ENCODE measurements at places on chromosomes 6 and 20.
A peak's percentile ranks its signal among the peaks of the same experiment; 100 is the strongest.

DNA sequence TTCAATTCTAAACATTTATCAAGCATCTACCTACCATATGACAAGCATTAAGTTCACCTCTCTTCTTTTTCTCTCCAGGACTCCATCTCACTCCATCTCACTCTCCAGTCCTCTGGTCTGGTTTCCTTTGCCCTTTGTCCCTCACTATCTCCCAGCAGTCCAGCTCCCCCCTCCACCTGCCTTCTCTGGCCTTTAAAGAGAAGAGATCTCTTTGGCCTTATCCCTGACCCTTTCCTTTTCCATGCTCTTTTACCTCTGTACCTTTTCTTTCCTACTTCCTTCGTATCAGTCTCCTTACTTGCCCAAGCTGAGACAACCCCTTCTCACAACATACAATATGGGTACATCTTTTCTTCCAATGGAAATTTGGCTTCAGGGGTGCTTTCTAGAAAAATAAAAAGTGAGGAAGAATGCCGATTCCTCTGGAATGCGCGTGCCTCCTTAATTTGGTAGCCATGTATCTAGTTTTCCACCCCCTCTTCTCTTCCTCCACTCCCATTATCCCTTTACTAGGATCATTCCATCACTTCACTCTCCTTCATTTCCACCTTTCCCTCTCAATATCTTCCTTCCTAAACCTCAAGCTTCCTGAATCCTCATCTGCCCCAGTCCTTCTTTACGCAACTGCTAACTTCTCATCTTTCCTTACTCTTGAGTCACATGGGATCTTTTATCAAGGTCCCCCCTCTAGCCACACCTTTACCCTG, 745 bp upstream of the AGPAT1 start:
- no peak for DNase-seq

DNA sequence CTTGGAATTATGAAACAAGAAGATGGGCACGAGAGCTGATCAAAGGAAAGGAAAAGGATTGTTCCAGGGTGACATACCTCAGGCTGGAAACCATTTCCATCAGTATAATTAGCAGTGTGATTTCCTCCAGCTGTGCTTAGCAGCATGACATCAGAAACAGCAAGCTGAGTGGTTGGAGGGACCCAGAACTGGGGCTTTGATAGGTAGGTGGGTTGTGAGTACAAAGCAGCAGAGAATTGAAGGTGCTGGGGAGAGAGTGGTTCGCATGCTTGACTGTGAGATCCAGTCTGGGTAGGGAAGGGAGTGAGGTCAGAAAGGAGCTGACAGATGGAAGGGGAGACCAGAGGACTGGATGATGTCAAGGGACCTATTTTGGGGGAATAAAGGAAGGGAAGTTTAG, 90.4 kb downstream of the CD164 start:
- DNase-seq: no peak

DNA sequence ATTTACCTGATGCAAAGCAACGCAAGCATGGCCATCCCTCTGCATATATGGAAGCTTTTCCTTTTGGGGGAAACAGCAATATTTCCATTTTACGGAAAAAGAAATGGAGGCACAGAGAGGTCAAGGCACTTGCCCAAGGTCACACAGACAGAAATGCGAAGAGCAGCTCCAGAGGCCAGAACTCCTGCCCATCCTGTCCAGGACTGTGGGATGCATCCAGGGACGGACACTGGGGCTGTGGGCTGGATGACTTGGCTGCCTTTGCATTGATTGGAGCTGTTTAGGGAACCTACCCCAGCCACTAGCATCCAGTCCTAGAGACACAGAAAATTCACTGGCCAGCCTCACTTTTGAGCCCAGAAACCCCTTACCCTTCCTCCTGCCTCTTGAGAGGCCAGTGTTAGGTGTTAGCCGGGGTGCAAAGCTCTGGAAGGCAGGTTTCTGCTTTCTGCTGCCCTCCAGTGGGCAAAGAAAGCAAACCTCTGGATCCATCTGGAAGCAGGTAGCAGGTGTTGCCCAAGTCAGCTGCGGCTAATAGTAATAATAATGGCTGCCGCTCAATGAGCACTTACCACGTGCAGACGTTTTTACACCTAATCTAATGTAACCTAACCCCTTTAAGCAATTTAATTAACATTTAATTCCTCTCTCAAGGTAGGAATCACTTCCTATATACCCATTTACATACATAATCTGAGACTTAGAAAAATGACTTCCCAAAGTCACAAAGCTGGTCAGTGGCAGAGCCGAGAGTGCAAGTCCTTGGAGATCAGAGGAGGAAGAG, 31.7 kb upstream of the CCN5 start:
- DNase-seq: no peak

DNA sequence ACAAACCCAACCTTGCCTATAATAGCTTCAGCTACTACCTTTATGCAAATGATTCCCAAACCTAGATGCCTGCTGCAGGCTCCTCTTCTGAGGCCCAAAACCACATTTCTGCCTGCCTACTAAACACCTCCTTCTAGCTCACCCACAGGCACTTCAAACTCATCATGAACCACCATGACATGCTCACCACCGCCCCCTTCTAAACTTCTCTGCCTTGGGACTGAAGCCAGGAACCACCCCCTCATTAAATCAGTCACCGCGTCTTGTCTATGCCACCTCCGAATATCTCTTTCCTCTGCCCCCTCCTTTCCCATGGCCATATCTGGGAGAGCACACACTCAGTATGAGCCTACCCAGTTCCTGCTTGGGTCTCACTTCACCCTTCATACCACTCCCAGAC, 101.2 kb downstream of the SNAP25 start:
- DNase-seq: no peak

DNA sequence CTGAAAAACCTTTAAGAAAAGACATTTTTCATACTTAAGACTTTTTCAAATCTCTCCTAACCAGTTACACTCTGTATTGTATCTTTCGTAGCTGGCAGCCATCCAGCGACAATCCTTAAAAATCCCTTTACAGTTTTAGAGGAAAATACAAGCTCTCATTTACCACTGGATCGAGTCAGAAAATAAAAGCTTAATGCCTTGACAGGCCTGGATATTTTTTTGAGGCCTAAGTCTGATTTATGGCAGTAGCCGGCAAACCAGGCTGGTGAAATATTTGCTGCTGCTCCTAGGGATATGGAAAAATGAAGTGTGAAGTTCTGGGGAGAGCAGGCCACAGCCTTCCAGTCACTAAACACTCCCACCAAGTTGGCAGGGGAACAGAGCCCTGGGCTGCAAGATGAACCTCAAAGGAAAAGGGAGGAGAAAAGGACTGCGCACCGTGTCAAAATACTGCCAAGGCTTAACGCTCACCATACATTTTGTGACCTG, 213.0 kb upstream of the SUPT3H start:
- DNase-seq: no peak

GRCh38 chr6:1665214-1665613, 55.5 kb downstream of the FOXC1 start:
- DNase-seq: no peak

GRCh38 chr6:134195164-134195906, 122.6 kb downstream of the SGK1 start:
- DNase-seq: no peak

DNA sequence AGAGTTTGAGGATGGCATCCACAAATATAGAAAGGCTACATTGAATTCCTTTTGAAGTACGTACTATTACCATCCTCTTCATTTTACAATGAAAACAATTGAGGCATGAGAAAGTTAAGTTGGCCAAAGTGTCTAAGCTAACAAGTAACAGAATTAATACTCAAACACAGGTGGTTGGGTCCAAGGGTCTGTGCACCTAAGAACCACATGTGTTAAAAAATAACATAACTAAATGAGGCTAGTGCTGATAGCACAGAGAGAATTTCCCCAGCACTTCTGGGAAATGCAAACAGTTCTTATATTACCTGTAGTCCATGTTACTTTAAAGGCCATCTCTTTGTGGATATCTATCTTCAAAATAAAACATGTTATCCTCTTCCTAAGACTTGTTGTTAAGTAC, 10.5 kb upstream of the KHDRBS2 start:
- no peak for DNase-seq

- DNase-seq: no peak
These were observed 386.7 kb downstream of the HACE1 start for GRCh38 chr6:104473021-104473429.

DNA sequence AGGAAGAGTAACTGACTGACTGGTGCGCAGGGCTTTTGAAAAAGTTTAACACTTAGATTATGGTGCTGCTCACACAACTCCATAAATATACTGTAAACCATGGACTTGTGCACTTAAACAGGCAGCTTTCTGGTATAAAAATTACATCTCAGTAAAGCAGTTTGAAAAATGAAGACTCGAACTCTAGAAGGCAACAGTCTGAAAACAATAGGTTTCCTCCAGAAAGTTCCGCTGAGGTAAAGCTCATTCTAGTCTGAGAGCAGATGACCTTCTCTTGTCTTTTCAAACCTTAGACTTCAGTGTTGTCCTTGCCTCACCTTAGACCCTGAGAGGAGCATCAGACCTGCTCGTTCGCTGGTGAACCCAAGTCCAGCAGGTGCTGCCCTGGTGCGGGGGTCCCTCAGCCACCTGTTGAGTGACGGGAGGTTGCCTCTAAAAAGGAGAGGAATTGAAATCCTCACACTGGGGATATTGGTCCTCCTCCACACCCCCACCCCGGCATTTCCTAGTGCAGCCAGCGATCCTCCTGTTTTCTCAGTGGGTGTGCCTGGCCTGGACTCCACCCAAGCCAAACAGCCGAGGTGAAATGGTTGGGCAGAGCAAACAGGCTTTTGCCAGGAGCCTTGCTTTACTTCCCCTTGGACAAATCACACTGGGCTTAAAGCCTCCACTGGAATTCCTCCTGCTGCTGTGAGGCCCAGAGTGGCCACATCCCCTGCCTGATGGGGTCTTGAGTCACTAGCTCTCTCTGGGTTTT, 14.7 kb upstream of the PYGB start:
- no peak for DNase-seq

DNA sequence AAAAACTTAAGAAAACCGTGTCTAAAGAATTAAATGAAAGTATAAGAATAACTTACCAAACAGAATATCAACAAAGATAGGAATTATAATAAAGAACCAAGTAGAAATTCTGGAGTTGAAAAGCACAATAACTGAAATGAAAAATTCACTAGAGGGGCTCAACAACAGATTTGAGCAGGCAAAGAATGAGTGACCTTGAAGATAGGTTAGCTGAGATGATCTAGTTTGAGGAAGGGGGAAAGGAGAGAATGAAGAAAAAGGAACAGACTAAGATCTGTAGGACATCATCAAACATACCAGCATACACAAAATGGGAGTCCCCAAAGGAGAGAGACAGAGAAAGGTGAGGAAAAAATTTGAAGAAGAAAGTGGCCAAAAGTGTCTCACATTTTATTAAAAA, 37.7 kb upstream of the TULP1 start:
- no peak for DNase-seq

- no peak for DNase-seq
These were observed 35.8 kb downstream of the FUT9 start for GRCh38 chr6:96051555-96051954.

DNA sequence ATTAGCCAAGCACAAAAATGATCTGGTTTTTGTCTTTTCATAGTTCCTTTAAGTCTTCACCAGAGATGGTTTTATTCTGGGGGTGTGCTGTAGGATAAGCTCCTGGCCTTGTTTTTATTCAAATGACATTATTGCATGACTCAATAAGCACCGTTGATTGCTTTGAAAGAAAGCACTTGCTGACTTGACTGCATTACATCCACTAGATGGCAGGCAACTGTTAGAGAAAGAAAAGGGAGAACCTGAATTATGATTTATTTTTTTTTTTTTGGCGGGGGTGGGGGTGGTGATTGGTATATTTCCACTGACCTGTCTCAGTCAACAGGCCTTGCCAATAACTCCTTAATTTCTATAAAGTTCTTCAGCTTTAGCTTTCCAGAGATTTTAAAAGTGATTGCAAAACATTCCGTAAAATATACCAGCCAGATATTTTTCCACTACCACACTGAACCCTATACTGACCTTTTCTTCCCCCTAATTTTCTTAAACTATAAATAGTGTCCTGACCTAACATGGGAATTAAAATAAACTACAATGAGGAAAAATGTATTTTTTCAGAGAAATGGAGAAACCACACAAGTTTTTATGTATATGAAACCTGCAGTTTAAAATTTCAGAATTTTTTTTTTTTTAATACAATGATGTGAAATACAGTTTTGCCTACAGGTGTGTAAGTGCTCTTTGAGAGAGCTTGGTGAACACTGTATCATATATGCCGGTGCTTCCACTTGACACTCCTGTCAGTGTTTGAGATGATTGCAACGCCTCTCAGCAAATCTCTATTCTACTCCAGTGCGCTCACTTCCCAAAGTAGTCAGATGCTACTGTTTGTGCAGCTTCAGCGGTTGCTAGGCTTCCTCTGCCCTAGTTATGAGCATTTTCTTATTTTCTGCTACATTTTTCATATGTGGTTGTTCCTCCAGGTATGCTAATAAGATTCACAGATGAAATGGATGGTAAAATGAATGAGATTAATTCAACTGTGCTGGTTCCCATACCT, 274.3 kb downstream of the CD109 start:
- peak; percentile 7 for DNase-seq

- no peak for DNase-seq
These were observed 59.4 kb downstream of the GINS1 start for GRCh38 chr20:25466846-25467245.

DNA sequence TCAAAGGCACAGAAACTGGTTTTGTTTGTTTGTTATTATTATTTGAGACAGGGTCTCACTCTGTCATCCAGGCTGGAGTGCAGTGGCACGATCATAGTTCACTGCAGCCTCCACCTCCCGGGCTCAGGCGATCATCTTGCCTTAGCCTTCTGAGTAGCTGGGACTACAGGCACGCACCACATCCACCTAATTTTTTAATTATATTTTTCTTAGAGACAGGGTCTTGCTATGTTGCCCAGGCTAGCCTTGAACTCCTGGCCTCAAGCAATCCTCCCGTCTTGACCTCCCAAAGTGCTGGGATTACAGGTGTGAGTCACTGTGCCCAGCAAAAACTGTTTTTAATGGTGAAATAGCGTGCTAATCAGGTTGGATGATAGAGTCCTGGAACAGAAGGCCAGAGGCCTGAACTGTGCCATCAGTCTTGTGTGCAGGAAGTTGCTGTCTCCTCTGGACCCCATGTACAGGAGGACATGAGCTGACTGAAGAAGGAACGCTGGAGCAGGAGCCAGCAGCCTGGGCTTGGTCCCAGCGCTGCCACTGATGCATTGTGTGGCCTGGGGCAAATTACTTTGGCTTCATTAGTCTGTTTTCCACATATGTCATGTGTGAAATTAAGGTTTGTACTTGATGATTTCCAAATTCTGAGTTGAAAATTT, 4.9 kb downstream of the TM9SF4 start:
- DNase-seq: no peak

- no peak for DNase-seq
These were observed 97.3 kb downstream of the ANKRD60 start for GRCh38 chr20:58131151-58131550.

All from glomerular endothelial cell (primary cell).